Foreskin melanocyte (primary cell): ENCODE measurements at places on chromosomes 13 and 19.

GRCh38 chr13:62038214-62038613, 622.6 kb upstream of the PCDH20 start:
- DNase-seq, result no peak

- DNase-seq, result no peak
Observed at GRCh38 chr19:11375143-11375948, 880 bp downstream of the SWSAP1 start.

DNA sequence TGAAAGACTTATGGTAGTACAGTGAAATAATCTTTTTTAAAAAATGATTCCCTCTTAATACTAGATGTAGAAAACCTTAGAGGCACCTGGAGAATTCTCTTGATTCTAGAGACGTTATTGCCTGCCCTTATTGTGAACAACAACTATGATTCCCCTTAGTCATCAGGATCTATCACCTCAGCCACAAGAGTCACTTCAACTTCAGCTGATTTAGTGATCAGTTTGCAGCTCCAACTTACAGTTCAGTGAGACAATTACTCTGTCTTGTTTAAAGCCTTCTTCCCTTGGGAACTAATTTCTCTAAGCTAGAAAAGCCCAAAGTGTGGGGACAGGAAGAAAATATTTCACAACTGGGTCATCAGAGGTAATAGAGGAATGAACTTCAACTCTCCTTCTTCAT, 254.3 kb upstream of the SLITRK1 start:
- no peak for DNase-seq

- peak; percentile 18 for DNase-seq
Observed at GRCh38 chr19:16702123-16702522, 17.5 kb upstream of the NWD1 start.

DNA sequence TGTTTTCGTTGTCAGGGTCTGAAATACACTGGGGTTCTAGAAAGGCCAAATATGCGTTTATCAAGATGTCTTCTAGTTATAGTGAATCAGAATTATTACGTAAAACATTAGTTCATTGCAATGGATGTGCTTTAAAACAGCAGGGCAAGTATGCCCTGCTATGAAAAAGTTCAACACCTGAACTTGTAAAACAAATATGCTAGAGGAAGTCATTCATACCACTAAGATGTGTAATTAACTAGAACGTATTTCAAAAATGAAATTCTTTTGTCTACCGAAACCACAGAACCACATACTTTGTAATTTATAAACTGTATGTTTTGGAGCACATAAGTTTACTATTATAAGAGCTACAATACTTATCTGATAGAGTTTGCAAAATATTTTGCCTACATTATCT, 266.2 kb downstream of the KCTD12 start:
- no peak for DNase-seq

GRCh38 chr19:7513809-7514642, 1.9 kb upstream of the ZNF358 start:
- DNase-seq, result no peak

GRCh38 chr19:49097453-49098288, 12.4 kb downstream of the SNRNP70 start:
- peak; percentile 67 for DNase-seq

DNA sequence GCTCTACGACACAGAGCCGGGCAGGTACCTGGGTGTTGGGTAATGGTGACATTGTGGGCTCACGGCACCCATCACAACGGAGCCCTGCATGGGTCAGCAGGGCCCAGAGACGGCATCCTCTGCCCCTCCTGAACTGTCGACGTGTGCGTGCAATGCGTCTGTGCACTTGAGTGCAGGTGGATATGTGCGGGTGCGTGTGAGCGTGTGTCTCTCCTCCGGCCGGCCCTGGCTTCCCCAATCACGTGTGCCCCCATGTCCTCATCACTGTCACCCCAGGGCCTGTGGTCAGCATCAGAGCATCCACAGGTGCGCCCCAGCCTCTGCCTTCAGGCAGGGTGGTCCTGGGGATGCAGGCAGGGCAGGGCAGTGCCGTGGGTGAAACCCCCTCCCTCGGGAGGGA, 37.2 kb upstream of the TPM4 start:
- no peak for DNase-seq
